ENCODE measurements at places on chromosomes 6 and 20. TPM values are rescaled to one million over a fixed set of nuclear protein-coding genes. Genes with fewer than 3 reads are reported as not detected.

DNA sequence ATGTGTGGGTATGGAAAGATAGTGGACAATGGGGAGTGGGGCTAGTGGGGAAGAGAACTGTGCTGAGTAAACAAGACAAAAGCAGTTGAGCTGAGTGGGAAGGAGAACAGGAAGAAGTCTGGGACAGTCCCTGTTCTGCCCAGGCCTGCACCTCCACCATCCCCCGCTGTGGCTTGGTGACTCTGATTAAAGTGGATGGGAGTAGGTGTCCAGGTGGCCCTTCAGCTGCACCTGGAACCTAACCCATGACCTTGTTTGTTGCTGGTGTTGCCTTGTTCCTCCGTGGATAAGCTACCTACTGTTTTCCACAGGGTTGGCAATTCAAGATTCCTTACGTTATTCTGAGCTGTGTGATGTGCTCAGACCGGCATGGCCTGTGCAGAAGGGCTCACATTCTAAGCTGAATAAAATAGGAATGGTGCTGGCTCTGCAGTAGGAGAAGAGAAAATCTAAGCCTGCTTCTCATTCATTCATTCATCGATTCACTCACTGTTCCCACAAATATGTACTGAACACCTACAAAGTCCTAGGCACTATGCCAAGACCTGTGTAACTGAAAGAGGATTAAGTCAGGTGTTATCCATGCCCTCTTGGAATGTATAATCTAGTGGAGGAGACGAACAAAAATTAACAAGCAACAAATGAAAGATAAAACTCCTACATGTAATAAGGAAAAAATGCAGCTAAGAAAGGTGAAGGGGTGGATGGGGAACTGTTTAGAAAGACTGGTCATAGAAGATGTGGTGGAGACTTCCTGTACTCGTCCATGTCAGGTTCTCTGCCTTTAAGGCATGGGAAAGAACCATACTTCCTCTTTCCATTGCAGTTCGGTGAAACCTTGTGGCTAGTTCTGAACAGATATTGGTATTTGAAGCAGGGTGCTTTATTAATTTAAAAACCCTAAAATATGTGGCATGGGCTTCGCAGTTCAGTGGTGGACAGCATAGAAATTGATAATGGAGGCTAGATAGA lies 10.1 kb upstream of the CALHM6 start:
- DNase-seq: no peak

DNA sequence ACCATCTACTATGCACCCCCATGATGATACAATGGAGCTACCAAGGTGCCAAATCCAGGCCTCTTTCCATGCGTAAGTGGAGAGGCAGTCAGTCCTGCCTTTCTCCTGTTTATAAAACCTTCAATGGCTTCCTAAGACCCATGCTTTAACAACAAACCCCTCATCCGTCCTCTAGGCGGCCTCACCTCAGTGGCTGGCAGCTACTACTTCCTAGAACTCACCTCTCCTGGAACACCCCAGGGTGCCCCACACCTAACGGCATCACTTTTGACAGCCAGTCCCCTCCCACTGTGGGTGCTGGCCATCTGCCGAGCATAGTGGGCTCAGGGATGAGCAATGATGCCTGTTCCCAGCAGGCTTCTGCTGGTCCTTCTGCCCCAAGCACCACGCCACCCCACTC lies 80.0 kb upstream of the TAB2 start:
- DNase-seq: no peak

GRCh38 chr20:35891375-35891774 lies 62.9 kb downstream of the SCAND1 start:
- no peak for DNase-seq

DNA sequence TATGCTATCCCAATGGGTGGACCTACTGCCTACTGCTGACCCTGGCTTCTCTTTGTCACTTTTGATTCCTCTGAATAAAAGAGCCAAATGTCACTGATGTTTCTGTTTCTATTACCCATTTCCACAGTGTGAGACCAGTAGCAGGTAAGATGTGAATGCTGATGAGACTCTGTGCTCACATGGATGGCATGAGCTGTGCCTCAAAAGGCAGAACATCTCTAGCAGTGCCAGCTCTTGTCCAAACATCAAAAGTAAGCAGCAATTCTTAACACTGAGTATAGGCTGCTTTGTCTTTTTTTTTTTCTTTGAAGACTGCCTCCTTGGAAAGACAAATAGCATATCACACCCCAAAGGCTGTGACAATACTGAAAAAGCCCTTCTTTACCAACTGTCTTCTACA lies 459.2 kb upstream of the RUNX2 start:
- no peak for DNase-seq

The LINC00237 gene
- not detected for total RNA-seq

- no peak for DNase-seq
These were observed 1162.2 kb upstream of the GJE1 start for GRCh38 chr6:140970485-140970884.

GRCh38 chr20:57055345-57055744 lies 211.1 kb downstream of the BMP7 start:
- DNase-seq: no peak

DNA sequence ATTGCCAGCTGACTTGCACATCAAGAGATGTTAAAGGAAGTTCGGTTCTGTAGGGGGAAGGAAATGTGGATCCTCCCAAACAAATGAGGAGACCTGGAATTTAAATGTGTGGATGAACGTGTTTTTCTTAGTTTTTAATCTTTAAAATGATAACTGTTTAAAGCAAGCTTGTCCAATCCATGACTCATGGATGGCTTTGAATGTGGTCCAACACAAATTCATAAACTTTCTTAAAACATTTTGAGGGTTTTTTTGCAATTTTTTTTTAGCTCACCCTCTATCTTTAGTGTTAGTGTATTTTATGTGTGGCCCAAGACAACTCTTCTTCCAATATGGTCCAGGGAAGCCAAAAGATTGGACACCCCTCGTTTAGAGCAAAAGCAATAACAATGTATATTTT lies 12.6 kb downstream of the TUBB2B start:
- no peak for DNase-seq

The BLTP3A gene
- total RNA-seq: 7.6 TPM

DNA sequence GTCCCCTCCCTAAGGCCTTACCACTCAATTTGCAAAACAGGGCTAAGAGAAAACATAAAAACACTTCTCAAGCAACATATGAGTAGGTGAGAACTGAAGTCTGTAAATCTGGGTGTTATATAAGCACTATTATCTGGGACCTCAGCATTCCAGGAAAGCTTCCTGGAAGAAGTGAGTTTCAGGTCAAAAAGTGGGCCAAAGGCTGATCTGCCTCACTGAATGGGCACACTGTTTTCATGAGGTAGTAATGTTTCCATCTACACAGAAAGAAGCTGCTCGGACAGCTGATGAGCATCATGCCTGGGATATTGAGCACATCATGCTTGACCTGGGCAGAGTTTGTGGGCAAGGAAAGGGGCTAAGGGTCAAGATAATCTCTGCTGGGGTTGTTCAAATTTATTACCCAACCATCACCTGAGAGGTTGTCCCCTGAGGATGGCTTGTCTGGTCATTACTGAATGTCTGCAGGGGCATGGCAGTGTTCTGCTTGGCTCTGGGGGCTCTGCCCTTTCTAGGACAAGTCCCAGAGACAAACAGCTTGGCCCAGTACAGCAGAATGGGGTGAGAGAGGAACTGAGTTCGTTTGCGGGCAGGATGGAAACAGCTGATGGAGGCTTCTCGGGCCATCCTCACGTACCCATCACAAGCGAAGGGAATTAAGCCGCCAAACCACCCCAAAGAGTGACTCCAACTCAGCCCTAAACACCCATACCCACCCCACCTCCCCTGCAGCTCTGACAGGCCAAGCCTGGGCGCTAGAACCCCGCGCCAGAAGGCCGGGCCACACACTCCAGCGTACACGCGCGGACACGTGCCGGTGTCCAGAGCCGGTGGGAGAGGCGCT lies 1.2 kb upstream of the SYNJ2 start:
- DNase-seq: no peak

DNA sequence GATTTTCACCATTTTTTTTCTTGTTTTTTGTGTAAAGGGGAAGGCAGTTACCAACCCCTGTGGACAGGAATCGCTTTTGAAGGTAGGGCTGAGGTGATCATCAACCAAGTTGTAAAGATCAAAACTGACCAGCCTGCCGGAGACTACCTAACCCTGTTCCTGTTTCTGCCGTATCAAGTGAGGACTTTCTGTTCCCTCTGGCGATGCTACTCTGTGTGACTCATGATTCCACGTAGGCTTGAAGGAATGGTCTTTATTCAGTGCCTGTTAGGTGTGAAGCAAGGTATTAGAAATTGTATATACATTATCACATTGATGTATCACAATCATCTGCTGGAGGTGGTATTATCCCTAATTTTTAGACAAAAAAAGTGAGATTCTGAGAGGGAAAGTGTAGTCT lies 161.3 kb downstream of the SOX4 start:
- no peak for DNase-seq

The CNR1 gene
- total RNA-seq: not detected

GRCh38 chr6:53984581-53984980 lies 126.7 kb upstream of the MLIP start:
- DNase-seq: no peak

- DNase-seq: no peak
These were observed 102.7 kb upstream of the SASH1 start for GRCh38 chr6:148239801-148240460.

The KCNQ5 gene
- 2.1 TPM for total RNA-seq

DNA sequence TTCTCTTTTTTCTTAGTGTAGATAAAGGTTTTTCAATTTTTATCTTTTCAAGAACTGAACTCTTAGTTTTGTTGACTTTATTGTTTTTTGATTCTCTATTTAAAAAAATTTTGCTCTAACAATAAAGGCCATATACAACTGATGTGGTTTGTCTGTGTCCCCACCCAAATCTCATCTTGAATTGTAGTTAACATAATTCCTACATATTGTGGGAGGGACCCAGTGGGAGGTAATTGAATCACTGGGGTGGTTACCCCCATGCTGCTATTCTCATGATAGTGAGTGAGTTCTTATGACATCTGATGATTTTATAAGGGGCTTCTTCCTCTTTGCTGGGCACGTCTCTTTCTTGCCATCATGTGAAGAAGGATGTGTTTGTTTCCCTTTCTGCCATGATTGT lies 199.8 kb downstream of the DHX35 start:
- DNase-seq: no peak

GRCh38 chr20:44544263-44544662 lies 22.4 kb upstream of the SERINC3 start:
- DNase-seq: no peak

GRCh38 chr20:38136421-38137245 lies 28.4 kb downstream of the TGM2 start:
- no peak for DNase-seq

- DNase-seq: no peak
These were observed 128.3 kb downstream of the NKAIN2 start for GRCh38 chr6:123931928-123932327.

DNA sequence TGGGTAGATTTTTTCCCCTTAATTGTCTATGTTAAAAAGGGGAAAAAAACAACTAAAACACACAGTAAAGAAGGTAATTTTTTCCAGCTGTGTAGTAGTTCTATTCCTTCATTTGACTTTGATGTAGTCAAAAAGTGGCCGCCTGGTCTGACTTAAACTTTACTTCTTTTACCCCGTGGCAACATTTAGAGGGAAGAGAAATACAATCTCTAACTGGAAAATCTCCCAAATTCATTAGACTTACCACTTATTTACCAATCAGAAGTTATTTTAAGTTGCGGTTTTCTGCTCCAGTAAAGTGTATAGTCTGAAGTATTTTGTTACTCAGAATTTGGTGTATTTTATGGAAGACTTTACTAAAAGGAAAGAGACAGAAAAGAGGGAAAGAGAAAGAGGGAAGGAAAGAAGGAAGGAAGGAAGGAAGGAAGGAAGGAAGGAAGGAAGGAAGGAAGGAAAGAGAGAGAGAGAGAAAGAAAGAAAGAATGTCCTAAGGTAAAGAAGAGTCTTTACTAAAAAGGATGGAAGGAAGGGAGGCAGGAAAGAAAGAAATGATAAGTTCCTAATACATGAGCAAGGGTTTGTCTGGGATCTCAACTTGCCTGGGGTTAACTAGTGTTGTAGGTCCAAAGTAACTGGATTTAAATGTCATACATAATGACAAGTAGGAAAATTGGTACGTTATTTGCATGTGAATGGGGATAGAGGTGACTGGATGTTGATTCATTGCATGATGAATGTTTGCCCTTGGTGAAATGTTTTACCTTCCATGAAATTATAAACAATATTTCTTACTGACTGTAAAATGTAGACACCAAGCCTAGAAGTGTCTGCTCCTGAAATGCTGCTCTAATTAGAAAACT lies 135.1 kb downstream of the SAMD5 start:
- no peak for DNase-seq

The TFAP2A gene
- total RNA-seq: 0.16 TPM

The TBC1D7 gene
- 12.3 TPM for total RNA-seq

The TSPO2 gene
- not detected for total RNA-seq

GRCh38 chr20:61805365-61805764 lies 260.3 kb downstream of the TAF4 start:
- DNase-seq: no peak

DNA sequence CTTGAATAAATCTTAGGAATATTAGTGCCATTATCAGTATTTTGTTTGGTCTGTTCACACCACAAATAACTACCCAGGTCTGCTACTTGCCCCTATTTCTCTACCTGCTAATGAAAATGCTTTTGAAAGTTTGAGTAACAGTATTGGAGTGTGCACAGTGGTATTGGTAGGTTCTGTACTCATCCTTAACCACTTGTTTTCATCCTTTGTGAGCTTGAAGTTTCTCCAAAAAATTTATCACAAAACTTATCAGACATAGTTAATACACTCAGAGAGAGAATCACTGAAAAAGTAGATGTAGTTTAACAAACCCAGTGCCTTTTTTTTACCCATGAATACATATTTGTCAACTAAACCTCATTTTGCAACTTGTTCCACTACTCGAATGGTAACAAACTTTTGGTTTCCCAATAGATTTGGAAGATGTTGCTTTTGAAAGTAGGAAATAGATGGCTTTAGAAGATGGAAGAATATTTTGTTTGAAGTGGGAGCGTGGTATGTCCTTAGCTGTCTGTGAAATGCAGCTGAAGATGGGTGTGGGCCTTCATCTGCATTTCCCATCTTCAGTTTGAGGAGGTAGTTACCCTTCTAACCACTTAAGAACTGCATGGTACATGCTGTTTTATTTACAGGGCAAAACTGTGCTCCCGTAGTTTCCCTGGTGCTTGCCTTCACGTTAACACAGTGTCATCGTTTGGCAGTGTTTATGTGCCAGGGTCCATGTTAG lies 9.0 kb downstream of the PTPN1 start:
- no peak for DNase-seq

GRCh38 chr6:7996538-7997111 lies 67.6 kb downstream of the BLOC1S5 start:
- DNase-seq: no peak

The TOX2 gene
- 3.3 TPM for total RNA-seq

- no peak for DNase-seq
These were observed 198.0 kb downstream of the SIM1 start for GRCh38 chr6:100266494-100267401.

DNA sequence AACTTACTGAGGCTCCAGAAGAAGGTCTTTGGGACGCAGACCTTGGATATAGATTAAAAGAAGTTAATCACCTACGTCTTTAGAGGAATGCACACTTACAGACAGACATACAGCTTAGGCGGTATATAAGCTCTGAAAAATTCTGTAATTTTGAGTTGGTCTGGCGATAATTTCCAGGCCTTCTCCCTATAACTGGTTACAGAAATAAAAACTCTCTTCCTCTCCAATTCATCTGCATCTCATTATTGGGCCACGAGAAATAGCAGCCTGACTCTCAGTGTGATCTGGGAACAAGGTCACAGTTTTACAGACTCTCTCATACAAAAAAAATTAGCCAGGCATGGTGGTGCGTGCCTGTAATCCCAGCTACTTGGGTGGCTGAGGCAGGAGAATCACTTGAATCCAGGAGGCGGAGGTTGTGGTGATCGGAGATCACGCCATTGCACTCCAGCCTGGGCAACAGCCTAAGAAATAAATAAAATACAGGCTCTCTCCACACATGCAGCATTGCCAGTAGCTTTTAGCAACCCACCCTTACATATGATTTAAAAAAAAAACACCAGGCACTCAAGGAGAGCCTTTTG lies 4.7 kb downstream of the ZBTB24 start:
- no peak for DNase-seq
